Karpas-422 (cell line): ENCODE measurements at places on chromosomes 2 and 18.

GRCh38 chr2:233855345-233855744, 1.0 kb upstream of the HJURP start:
- H3K36me3 ChIP-seq, result peaks cover 19% of the 10 kb centered on the region
- no peak for DNase-seq
- H3K4me3 ChIP-seq, result no peak overlapping the region
- H3K27ac ChIP-seq, result no peak overlapping the region

- DNase-seq, result no peak
- H3K4me3 ChIP-seq, result no peak overlapping the region
- no peaks in the 10 kb centered on the region for H3K4me1 ChIP-seq
- no peaks in the 10 kb centered on the region for H3K27me3 ChIP-seq
- H3K36me3 ChIP-seq, result peaks cover 34% of the 10 kb centered on the region; the same call in 1 of the 2 replicates
- no peak overlapping the region for H3K27ac ChIP-seq
These were observed 27.6 kb downstream of the STAT1 start for GRCh38 chr2:190986221-190986953.

- no peak for DNase-seq
- H3K4me1 ChIP-seq, result no peaks in the 10 kb centered on the region
- H3K36me3 ChIP-seq, result no peaks in the 10 kb centered on the region
- no peak overlapping the region for H3K4me3 ChIP-seq
- H3K27me3 ChIP-seq, result no peaks in the 10 kb centered on the region
- H3K27ac ChIP-seq, result no peak overlapping the region
These were observed 3.5 kb downstream of the CPO start for GRCh38 chr2:206942592-206943478.

DNA sequence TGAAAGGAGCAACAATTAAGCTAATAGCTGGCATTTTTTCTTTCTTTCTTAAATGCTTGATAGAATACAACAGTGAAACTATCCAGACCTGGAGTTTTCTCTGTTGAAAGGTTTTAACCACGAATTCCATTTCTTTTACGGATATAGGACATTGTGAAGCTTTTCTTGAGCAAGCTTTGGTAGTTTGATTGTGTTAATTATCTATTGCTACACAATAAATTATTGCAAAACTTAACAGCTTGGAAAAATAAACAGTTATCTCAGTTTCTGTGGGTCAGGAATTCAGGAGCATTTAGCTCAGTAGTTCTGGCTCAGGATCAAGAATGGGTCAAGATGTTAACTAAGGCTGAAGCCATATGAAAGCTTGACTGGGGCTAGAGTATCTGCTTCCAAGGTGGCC, 11.7 kb downstream of the PHOSPHO2 start:
- no peak for DNase-seq
- peaks cover 1% of the 10 kb centered on the region for H3K36me3 ChIP-seq
- H3K4me3 ChIP-seq, result no peak overlapping the region

DNA sequence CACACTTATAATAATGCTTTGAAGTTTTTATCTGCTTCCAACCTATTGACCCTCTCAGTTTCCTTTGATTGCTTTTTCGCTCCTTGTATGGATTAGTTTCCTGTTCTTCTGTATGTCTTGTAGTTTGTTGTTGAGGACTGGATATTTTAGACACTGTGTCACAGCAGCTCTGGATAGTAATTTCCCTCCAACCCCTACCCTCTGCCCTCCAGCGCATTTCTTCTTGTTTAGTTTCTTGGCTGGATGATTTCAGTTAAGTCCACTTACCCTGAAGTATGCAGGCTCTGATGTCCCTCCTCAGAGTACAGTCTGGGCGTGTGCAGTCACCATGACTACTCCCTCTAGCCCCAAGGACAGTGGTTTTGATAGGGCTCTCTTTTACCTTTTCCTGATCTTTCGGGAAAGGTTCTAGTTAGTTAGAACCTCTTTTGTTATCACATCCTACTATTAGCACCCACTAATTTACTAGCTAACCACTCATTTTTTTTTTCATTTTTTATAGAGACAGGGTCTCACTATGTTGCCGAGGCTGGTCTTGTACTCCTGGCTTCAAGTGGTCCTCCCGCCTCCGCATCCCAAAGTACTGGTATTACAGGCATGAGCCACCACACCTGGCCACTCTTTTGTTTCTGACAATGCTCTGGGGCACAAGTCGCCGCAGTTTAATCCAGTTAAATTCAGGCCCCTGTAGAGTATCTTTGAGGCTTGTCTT, 16.3 kb upstream of the LYG1 start:
- no peak overlapping the region for H3K4me3 ChIP-seq
- no peaks in the 10 kb centered on the region for H3K27me3 ChIP-seq
- DNase-seq, result no peak
- no peaks in the 10 kb centered on the region for H3K4me1 ChIP-seq
- H3K27ac ChIP-seq, result no peak overlapping the region
- peaks cover 47% of the 10 kb centered on the region for H3K36me3 ChIP-seq
